ENCODE measurements at places on chromosomes 16 and 17.

- DNase-seq, result no peak
These were observed 86.2 kb downstream of the CRISPLD2 start for GRCh38 chr16:84905965-84906460.

- no peak for DNase-seq
These were observed 13.8 kb downstream of the CHST6 start for GRCh38 chr16:75481475-75481874.

DNA sequence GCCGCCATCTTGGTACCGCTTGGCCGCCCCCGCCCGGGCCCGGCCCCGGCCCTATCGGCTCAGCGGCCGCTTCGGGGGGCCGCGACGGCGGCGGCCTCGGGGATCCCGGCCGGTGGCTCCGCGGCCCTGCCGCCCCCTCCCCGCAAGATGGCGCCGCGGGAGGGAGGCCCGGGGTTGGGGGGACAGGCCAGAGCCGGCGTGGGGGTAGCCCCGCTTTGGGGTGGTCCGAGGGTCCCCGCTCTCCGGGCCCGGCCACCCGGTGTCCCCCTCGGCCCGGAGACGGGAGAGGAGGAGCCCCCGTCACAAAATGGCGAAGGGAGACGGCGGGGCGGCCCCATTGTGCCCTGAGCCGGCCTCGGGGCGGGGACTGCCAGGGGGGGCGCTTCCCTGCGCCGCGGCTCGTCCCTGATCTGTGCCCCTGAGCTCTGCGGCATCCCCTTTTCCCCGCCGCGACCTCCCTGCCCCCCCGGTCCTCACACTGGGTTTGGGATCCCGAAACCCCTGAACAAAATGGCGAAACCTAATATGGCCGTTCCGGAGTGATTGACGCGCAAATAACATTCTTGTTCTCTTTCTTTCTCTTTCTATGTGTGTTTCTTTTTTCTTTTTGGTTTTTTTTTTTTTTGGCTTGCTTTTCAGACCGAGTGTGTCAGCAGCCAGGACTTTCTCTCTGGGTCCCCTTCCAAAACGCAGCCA lies 986 bp downstream of the HAPSTR1 start:
- no peak for DNase-seq

- no peak for DNase-seq
These were observed 42.4 kb downstream of the NXPH3 start for GRCh38 chr17:49618028-49618611.

DNA sequence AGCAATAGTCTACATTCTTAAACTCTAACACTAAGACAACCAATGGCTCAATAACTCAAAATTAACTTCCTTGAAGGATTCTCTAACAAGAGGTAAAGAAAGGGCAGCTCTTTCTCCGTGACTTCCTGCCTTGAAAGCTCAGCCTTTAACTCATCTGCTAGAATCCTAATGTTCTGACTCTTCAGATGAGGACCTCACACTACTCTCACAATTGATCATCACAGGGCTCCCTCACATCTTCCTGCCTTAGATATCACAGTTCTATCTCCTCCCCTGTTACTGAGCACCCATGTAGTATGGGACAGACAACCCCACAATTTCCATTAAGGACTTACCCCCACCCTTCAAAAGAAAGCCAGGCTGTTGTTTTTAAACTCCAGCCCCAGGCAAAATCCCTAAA lies 33.5 kb downstream of the SMURF2 start:
- DNase-seq, result no peak

- no peak for DNase-seq
These were observed 30.6 kb downstream of the ZNF750 start for GRCh38 chr17:82808921-82809905.

DNA sequence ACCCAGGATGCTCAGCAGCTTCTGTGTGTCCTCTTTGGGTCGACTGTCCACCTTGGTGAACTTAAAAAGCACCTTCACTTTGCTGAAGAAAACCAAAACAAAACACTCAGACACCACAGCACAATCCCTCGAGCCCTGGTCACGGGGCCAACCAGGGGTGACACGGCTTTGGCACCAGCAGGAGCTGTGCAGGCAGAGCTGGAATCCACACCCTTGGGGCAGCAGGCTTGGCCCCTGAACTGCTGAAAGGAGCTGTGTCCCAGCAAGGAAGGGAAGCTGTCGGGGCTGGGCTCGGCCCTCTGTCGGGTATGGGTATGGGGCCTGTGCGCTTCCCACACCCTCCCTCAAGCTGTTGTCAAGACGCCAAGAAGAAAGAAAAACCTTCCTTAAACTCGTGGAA lies 7.6 kb upstream of the PLD6 start:
- no peak for DNase-seq

DNA sequence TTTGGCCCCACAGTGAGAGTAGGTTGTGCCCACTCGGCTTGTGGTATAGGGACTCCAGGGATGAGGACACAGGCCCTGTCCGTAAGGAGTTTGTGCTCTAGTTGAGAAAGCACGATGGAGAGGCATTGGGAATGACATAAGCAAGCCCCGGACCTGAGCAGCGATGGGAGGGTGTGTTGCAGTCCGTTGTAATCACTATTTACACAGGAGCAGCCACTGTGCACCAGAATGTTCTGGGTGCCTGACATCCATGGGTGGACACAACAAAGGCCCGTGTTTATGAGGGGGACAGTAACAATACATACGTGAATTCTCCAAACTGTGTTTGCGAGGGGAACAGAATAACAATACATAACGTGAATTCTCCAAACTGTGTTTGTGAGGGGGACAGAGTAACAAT lies 86.8 kb downstream of the NPIPB11 start:
- no peak for DNase-seq

GRCh38 chr16:65343556-65343955 lies 221.7 kb upstream of the CDH11 start:
- no peak for DNase-seq

DNA sequence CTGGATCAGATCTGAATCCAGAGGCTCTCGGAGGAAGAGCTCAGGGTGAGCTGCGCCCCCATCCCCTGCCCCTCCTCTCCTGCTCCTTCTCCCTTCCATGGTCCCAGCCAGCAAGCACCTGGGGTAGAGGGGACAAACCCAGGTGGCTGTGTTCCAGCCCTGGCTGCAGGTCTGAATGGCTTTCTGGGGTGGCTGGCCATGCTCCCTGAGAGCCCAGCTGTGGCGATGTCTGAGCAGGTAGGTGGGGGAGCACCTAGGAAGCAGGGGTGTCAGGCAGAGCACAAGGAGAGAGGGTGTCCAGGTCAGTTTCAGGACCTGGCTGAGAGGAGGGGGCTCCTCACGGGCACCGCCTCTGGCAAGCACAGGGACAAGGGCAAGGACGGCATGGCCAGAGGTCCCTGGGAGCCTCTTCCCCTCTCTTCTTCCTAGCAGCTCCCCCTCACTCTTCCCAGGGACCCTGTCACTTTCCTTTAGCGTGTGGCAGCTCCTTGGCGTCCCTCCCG lies 310.0 kb downstream of the SEC14L1 start:
- DNase-seq, result no peak

GRCh38 chr17:59361916-59362810 lies 30.7 kb downstream of the YPEL2 start:
- no peak for DNase-seq

DNA sequence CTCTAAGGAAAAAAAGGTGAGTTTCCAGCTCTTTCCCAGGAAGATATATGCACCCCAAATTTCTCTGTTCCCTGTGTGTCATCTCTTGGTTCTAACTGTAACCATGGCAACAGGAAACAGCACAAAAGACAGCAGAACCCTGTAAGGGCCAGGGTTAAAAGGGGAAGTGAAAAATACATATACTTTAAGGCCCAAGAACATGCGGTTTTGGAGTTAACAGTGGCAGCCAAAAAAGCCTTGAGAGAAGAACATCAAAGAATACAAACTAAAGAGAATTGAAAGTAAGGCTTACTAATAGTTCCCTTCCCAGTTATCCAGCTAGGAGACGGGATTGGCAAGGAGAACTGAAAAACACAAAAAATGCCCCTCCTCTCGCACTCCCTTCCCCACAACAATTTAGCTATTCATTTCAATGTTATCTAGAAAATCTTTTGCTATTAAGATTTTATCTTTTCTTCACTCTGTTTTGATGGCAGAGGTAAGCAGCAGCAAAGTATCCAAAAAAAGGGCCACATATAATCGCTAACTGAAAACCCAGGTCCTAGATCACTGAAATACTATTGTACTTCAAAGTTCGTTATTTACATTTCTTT lies 1.5 kb downstream of the SPOP start:
- DNase-seq, result no peak

DNA sequence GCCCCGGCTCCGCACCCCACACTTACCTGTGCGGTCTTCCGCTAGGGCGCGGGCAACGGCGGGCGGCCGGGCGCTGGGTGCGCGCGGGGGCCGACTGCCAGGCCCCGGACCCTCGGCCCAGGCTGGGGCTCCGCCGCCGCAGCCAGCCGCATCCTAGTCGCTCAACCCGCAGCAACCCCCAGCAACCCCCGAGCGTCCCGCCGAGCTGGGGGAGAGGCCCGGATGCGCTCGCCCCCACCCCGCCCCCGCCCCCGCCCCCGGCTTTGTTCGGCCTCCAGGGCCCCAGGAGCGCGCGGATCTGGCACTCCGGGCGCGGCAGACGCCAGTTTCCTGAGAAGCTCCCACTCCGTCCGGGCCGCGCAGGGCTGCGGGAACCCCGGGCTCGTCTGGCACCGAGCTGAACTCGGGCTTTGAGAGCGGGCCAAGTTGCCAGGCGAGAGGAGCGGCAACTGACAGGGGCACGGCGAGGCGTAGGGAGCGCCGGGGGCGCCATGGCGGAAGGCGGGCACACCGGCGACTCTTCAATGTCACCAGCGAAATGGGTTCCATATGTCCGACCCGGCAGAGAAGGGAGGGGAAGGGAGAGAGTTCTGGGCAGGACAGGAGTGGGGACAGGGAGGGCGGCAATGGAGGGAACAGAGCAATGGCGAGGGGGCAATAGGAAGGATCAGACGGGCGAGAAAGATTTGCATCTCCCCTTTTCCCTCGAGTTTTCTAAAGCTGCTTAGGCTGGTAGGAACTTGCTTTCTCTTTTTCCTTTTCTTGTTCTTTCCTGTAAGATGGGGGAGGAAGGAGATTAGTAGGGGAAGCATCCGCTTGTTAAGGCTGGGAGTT lies 13.7 kb downstream of the HOXB4 start:
- DNase-seq, result peak; percentile 58

- no peak for DNase-seq
These were observed 38.1 kb downstream of the ZDHHC7 start for GRCh38 chr16:84973236-84973635.

DNA sequence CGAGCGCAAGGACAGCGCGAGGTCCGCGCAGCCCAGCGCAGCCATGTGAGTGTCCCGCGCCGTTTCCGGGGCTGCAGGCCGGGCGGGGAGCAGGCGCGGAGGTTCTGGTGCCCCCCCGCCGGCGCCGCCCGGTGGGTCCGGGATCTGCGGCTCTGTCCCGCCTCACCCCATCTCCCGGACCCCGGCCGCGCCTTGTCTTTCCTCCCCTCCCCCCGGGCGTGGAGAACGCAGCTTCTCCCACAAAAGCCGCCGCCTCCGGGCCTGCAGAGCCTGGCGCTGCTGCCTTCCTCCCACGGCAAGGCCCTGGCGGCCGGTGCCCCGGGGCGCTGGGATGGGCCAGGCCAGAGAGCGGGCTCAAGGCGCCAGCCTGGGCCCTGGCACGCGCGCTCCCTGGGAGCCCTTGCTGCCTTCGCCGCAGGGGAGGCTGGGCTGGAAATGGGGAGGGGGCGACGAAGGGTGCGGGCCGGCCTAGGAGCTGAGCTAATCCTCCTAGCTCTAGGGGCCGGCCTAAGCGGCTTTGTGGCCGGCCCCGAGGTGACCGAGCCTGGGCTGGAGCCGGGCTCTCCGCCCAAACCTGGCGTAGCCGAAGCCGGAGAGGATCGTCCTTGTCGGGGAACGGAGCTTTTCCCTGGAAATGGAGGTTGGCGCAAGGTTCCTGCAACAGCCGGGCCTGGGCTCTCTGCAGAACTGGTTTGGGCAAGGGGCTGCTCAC lies 397 bp downstream of the RIPOR1 start:
- DNase-seq, result no peak

GRCh38 chr17:40352779-40353394 lies 11.7 kb downstream of the GJD3 start:
- no peak for DNase-seq

GRCh38 chr17:56810891-56811775 lies 22.6 kb downstream of the C17orf67 start:
- DNase-seq, result no peak

- no peak for DNase-seq
These were observed 135.0 kb upstream of the XYLT1 start for GRCh38 chr16:17605784-17606183.

GRCh38 chr17:5672815-5673430 lies 88.6 kb upstream of the NLRP1 start:
- no peak for DNase-seq

DNA sequence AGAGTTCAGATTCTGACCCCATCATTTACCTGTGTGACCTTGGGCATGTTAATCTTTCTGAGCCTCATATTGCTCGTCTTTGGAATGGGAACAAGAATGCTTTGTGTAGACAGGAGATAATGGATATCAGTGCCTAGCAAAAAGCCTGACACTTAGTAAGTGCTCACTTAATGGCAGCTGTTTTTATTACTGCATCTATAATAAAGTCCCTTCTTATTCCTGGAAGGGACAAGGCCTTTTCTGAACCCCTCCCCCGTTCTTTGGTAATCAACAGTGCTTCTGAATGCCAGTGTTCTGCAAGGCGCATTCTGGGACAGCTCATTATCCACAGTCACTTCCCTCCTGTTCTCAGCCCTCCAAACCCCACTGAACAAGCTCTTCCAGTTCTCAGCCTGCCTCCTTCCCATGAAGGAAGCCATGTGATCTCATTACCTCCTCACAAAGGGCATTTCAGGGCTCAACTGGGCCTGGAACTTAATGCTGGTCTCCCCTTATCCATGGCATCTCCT lies 25.1 kb upstream of the SUPT4H1 start:
- peak; percentile 58 for DNase-seq

DNA sequence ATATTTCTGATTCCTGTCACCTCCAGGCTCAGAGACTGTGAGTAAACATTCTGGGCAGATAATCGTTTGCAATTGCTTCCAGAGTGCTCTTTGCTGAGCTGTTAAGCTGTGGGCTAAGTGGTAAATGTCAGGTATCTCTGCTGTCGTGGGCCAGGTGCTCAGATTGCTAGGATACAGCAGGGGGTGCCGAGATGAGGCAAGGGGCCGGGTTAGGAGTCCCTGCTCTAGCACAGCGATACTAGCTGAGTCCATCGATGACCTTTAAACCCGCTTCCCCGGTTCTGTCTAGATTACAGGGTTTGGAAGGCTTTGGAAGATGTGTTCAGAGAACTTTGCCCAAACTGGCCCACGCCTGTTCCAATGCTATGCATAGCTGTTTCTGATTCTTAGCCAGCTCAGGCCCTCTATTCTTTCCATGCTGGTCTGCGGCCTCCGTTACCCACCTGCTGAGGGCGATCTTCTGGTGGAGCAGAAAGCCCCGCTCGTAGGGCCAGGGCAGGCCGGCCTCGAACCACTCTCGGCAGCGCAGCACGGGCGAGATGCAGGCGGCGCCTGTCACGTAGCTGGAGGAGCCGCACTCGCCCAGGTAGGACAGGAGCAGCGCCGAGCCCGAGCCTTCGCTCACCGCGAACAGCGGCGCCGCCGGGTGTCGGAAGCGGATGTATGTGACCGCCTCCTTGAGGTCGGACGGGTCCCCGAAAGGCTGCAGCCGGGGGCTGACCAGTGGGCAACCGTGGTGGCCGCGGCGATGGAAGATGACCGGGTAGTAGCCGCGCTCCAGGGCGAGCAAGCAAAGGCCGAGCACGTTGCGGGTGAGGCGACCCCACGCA lies 979 bp downstream of the ABHD15 start:
- peak; percentile 82 for DNase-seq

GRCh38 chr17:2697611-2698162 lies 13.9 kb downstream of the CLUH start:
- peak; percentile 39 for DNase-seq

Measured in H9 (cell line).